ENCODE measurements at places on chromosomes 6 and 20.

GRCh38 chr20:44460795-44461141 is 14.9 kb upstream of the TTPAL start:
- peak; percentile 40 for DNase-seq

GRCh38 chr6:25463441-25463840 is 184.3 kb downstream of the CARMIL1 start:
- DNase-seq = no peak

GRCh38 chr6:157438611-157439111 is 57.7 kb downstream of the ZDHHC14 start:
- no peak for DNase-seq

DNA sequence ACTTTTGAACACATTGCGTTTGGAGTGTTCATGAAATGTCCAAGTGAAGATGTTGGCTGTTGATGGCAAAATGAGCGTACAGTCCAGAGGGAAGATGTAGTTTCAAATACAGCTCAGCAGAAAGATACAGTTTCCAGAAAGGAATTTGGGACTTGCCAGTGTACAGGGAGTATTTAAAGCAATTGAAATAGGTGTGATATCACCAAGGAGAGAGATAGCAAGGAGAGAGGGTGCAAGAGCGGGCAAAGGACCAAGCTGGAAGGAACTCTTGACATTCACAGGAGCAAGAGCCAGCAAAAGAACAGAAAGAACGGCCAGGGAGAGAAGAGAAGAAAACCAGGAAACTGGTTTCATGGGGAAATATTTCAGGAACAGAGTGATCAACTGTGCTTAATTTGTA is 47.8 kb downstream of the CARMIL1 start:
- DNase-seq = no peak

- no peak for DNase-seq
Observed at GRCh38 chr20:34970193-34970840, 14.6 kb downstream of the MYH7B start.

DNA sequence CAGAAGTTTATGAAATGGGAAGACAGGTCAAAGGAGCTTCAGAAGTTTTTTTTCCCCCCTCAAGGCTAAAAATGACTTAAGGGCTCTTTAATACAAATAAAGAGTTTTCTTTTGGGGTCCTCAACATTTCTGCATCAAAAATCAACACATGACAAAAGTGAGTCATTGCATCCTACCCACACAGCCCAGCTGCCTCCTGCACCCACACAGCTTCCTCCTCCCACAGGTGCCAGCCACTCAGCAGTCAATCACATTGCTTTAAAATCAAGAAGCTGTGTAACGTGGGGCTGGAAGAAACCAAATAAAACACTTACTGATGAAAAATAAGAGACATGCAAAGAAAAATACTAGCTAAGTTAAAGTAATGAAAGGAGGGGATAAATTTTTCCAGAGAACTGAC is 68.5 kb downstream of the MAP3K5 start:
- peak; percentile 25 for DNase-seq

GRCh38 chr20:33621717-33622400 is 40.3 kb upstream of the C20orf144 start:
- DNase-seq = no peak

DNA sequence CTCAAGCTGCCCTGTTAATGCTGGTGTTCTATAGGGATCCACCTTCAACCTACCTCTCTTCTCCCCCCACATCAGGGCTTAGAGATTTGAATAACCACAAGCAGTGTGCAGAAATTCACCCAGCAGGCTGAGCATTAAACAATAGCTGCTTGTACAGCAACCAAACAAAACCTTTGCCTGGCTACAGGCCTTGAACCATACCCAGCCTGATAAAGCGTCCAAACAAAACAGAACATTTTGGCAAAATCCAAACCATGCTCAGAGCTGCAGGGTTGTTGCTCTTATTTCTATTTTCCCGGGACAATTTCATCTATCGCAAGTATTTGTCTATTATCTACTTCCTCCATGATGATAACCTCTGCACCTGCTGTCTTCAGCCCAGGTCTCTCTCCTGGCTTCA is 142.3 kb downstream of the UNC5CL start:
- DNase-seq = no peak

- no peak for DNase-seq
Observed at GRCh38 chr6:11277275-11278206, 45.1 kb upstream of the NEDD9 start.

DNA sequence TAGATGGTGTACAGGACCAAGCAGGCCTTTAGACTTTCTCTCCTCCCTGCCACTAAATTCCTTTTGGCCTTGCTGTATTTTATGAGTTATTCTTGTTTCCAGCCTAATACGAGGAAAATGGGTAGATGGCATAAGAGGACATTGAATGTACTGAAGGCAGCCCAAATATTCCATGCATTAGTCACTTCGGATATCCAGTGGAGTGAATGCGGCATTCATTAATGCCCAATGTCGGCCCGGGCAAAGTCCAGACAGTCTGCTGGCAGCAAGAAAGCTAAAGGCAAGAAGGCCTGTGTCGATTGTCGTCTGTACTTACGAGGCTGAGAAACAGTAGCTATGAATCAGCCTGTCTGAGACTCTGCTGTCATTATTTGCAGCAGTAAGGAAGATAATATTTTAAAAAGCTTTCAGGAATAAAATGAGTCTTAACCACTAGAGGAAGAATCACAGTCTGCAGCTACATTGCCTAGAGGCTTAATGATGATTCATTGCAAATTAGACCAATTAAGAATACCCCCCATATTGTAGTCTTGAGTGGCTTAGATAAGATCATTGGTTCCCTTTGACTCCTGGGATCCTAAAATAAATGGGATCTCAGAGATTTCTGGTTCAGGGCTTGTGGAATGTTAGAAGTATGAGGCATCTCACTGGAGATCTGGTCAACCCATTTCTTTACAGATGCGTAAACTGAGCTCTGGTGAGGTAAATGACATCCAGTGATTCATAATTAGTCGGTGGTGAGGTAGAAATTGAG is 534.1 kb upstream of the JAG1 start:
- DNase-seq = no peak

DNA sequence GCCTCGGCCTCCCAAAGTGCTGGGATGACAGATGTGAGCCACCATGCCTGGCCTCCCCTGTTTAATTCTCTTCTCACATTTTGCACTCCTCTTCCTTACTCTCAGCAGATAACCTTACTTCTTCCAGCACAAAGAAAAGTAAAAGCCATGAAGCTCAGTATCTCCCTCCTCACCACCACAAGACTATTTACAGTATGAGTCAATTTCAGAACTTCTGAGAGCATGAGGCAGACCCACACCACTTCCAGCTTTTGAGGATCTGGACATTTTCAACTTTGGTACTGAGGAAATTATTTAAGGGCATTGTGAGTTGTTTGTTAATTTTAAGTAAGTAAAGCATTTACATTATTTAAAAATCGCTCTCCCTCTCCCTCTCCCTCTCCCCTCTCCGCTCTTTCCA is 8.0 kb upstream of the SNX3 start:
- no peak for DNase-seq

- DNase-seq = no peak
Observed at GRCh38 chr6:11806561-11807317, 28.1 kb upstream of the ADTRP start.

Data from CD4-positive, alpha-beta T cell (primary cell).